T-helper 9 cell (primary cell): ENCODE measurements at places on chromosomes 16 and 17.

DNA sequence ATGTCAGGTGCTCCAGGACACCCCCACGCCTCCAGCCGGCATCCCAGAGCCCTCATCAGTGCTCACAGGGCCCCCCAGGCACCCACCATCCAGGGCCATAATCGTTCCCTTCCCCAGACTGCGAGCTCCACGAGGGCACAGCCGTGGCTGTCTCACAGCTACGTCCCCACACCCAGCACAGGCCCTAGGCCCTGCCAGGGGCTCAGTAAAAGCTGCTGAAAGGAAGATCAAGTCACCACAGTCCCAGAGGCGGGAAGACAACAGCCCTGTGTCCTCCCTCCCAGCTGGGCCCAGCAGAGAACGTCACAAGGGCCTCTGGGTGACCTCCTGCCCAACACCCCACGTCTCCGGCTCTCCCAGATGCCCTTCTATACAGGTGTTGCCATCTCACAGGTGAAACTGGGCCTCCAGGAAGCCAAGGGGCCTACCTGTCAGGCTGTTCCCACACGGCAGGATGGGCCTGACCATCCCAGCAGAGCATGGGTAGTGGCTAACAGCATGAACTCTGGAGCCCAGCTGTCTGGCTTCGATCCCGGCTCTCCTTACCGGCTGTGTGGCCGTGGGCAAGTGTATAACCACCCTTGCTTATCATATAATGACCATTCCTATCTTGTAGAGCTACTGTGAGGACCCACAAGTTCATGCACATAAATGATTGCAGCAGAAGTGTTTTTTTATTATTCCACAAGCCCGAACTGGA lies 17.9 kb downstream of the ARL2BP start:
- no peak for DNase-seq

GRCh38 chr16:65524997-65525396 lies 403.1 kb upstream of the CDH11 start:
- DNase-seq: no peak

- no peak for DNase-seq
These were observed 10.2 kb downstream of the CACNB1 start for GRCh38 chr17:39187152-39187830.

DNA sequence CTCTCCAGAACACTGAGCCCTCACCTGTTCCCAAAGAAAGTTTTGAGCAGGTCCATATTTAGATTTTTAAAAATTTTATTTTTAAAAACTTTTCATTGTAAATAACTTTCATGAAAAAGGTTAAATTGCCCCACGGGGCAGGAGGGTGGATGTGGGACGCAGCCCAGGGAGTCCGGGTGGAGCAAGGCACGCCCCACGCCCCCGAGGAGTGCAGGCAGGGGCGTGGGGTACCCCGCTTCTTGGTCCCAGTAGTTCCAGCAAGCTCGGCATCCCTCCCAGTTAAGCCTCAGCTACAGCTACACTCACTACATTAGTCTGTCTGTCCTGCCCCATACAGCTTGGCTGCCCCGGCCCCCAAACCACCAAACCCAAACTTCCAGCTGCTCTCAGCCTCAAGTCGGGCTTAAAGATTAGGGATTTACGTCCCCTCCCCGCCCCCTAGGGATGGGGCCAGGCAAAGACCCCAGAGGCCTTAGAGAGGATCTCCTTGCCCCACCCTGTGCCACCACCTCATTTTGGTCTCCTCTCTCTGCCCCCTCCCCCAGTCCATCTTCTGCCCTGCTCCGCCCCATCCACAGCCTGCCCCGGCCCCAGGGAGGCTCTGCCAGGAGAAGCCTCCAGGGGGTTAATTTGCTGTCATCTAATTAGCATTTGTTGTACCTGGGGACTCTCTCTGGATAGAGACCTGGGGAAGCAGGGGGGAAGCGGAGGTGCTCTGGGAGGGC lies 4.6 kb downstream of the FOXJ1 start:
- DNase-seq: no peak

DNA sequence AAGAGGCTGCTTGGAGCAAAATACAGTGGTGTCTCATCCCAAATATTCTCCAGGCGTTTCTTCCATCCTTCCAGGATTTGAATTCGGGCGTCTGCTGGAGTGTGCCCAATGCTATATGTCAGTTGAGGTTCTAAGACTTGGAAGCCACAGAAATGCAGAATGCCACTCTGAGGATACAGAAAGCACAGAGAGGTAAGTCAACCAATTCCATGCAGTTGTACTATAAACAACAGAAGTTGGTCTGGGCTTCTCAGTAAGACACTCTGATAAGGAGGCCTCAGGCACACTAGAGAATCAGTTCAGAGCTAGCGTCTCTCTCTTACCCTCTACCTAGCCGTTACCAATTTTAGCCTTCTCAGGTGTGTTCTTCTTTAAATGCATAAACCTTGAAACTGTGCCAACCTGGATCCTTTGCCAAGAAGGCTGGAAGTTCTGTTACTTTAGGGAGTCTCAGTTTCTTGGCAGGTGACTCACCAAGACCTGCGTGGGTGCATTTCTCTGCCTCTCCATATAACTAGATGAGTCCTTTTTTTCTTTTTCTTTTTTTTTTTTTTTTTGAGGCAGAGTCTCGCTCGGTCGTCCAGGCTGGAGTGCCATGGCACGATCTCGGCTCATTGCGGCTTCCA lies 15.1 kb downstream of the NQO1 start:
- DNase-seq: no peak

DNA sequence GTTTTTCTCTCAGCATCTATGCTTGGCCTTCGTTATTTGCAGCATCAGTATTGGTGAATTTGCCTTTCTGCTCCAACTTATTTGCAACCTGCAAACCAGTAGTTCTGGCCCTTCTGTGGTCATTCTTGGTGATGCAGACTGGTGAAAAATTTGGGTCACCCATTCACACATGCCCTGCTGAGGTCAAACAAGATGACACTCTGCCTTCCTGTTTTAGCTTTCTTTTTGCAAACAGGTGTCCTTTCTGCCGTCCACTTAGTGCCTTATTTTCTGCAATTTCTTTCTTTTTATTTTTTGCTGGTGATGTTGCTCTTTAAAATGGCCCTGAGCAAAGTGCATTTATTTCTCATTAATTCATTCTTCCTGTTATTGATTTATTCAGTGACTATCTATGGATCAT lies 31.3 kb downstream of the PLCG2 start:
- no peak for DNase-seq

DNA sequence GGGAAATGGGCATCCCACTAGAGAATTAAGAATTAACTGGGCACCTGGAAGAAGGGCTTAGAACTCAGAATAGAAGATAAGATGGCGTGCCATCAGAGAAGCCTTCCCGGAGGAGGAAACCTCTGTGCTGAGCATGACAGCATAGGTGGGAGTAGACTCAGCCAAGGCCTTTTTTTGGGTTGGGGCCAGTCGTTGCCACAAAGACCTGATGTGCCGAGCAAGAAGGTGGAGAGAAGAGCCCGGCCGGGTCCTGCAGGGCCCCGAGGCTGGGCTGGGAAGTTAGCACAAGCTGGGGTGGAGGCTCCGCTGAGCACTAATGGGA lies 1.1 kb upstream of the RAB11FIP4 start:
- DNase-seq: no peak

DNA sequence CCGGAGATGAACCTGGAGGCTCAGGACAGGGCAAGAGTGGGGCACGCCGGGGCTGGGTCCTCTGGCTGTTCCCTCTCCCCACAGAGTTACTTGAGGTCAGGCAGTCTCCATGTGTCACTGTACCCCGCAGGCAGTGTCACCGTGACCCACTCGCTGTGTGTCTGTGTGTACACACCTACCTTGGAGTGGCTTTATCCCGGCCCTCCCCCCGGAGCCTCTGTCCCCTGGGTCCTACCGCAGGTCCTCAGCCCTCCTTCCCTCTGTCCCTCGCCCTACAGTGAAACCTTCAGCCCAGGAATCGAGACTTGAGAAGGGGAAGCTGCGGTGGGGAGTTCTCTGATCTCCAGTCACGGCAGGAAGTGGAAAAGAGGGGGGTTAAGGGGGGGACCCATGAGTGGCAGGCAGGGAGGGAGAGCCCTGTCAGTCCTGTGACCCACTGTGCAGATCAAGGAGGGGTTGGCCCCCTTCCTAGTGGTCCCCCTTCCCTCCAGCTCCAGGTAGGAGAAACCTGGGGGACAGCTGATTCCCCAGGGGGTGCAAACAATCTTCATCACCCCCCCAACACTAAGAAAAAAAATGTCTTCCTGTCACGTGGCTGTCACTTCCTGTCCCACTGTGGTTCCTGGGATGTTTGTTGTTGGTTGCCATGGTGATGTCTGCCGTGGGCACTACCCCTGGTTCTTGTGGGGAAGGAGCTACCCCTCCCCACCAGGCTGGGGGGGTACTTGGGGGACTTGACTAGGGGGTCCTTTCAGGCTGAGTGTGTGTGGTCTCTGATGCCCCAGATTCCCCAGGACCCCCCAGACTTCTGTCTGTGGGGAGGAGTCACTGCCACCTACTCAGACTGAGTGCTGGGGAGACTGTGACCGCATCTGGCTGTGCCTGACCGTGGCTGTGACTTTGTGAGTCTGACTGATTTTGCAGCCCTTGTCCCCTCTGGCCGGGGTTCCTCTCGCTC lies 13.7 kb downstream of the RARA start:
- peak; percentile 83 for DNase-seq

DNA sequence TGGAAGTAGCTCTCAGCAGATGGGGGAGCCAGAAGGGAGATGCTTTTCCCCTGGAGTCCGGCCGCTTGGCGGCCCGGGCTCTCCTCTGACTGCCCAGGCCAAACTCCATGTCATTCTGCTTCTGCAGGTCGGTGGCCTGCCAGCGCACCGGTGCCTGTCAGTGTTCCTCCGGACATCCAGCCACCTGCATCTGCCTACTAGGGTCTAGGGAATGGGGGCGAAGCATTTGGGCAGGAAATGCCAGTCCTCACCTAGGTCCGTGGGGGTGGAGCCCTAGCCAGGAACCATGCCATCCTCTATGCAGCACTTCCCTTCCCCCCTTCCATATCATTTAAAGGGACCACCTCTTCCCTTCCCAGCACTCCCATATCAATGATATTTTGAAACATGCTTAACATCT lies 34.2 kb downstream of the GJC1 start:
- DNase-seq: no peak
